ENCODE measurements at places on chromosomes 5 and 9.
A peak's percentile ranks its signal among the peaks of the same experiment; 100 is the strongest.

DNA sequence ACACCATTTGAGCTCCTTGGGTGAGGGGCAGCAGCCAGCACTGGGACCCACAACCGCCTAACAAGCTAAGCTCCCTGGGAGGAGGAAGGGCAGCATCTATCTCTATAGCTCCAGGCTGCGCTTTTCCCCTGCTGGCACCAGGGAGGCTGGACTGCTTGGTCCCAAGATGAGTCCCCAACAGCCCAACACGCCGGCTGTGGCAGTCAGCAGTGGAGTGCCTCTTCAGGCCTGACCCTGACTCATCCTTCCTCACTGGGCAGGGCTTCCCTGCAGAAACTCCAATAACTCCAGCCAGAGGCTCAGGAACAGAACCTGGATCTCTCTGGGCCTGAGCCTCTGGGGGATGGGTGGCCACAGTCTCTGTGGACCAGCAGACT is 113.7 kb upstream of the ADAMTS16 start:
- DNase-seq: no peak

- DNase-seq: no peak
Observed at GRCh38 chr5:54895816-54896341, 89.5 kb downstream of the ESM1 start.

DNA sequence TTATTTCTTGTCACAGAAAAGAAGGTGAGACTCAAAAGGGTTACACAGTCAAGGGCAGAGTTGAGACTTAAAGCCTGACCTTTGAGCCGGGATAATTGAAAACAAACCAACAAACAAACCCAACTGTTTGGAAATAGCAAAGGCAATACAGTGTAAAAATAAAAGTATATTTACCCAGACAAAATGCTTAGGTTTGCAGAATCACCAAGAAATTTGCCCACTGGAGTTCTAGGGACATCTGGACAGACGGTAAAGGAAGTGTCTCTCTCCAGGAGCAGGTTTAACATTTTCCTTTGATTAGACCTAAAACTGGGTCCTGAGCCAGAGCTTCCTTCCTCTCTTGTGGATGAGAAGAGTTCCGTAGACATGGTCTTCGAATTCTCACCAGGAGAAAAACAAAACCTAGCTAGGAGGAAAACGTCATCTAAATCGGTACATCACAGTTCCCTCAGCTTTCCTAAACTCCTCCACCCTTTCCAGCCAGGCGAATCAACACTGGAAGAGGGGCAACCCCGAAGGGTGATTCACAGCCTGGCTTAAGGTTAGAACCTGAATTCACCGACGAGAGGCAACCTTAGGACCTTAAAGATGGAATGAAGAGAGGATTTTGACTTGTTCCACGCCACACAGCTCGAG is 673 bp downstream of the CDC25C start:
- no peak for DNase-seq

DNA sequence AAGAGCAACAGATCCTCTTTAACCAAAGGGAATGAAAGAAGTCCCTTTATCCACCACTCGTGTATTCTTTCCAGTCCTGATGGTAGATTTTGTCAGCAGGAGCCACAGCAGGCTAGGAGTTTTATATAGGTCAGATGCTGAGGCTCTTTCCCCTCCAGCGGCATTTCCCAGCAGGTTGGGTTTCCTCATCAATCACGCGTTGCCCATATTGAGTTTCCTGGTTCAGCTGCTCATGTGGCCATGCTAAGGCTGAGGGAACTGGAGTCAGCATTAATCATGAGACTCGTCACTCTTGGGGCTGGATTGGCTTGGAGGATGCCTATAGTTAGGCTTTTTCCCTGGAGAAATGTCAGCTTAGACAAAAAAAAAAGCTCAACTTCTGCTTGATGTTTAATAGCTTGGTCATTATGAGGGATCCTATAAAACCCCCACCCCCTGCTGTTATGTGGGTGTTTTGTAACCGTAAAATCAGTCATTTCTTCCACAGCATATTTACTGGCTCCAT is 193.4 kb upstream of the GAS1 start:
- DNase-seq: no peak

DNA sequence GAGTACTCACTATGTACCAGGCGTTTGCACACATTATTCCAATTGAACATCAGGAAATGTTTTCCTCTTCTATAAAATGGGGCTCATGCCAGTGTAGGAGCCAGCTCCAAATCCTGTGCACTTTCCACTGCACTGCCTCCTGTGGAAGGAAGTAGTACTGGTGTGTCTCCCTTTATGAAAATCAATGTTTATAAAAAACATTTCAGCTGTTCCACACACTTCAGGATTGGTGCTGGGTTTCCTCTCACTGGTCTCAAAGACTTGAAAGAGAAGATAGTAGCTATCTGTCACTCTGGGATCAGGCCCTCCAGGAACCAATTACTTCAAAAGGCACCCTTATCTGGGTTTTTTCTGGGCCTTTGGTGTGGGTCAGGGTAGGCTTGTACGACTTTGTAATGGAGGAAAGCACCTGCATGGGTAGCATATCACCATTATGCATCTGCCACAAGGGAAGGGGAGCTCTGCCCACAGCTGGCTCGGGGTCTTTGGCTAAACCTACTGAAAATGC is 32.5 kb downstream of the RAB14 start:
- DNase-seq: no peak

DNA sequence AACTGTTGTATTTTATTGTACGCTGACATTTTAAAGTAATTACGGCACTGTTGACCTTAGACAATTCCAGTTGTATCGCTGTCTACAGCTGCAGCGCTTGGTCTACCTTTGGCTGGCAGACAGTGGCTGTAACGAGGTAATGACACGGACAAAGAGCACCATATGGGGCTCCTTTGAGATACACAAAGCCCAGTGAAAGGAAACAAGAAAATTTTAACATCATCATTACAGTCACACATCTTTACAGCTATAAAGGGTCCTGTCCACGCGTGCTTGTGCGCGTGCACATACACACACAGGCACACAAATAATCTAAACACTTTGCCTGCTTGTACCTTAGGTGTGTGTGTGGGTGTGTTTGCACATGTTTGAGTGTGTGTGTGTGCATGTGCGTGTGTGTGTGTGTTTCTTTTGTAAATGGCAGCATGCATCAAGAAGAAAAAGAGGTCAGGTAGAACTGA is 946.0 kb downstream of the NR2F1-AS1 start:
- DNase-seq: no peak

- no peak for DNase-seq
Observed at GRCh38 chr5:153551537-153552079, 61.1 kb downstream of the GRIA1 start.

DNA sequence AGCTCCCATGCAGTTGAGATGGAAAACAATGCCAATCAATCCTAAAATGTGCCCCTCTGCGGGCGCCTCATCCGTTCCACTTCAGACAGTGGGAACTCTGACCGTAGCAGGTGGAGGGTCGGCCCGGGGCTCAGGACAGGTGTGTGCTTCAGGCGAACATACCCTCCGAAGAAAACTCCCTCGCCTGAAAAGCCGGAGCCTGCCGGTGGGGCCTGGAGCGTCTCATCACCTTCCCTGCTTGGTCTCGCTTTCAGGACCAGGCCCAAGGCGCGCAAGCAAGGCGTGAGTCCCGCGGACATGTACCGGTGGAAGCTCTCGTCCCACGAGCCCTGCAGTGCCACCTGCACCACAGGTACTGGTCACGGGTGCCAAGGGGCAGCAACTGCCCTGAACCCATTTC is 26.4 kb downstream of the ADAMTSL2 start:
- no peak for DNase-seq

- DNase-seq: no peak
Observed at GRCh38 chr5:51882647-51883046, 499.4 kb downstream of the ISL1 start.

- DNase-seq: no peak
Observed at GRCh38 chr5:172110260-172110815, 77.7 kb downstream of the STK10 start.

DNA sequence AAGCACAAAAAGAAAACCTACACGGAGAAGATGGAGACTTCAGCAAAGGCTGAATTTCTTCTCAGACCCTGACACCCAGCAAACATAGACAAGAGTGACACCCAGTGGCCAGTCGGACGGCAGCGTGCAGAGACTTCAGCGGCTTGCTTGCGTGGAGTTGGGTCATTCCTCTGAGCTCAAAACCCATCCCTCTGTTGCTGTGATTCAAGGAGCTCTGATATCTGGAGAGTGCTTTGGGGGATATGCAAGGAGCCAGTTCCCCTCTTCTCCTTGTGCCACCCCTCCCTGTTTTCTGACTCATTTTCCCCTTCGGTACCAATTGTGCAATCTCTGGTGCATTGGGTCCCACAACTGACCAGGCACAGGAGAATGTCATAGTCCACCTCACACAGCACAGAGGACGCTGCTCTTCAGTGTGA is 27.5 kb downstream of the SH3TC2 start:
- DNase-seq: peak; percentile 37

- no peak for DNase-seq
Observed at GRCh38 chr5:142871363-142872193, 101.4 kb downstream of the ARHGAP26 start.

DNA sequence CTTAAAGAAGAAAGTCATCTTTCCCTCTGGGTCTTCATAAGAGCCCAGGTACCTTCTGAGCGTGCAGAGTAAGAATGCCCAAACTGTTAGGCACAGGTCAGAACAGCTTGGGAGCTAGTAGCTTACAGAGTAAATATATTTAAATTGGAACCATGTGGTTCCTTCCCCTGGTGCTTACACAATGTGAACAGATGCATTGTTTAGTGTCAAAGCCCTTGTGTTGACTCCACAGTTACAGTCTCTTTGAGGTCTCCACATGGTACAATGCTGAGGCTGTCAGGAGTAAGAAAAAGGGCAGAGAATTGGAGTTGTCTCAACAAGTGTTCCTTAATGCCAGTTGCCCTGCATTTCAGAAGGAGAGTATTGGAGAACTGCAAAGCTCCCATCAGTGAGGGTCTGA is 188.5 kb downstream of the PAPPA start:
- DNase-seq: no peak

DNA sequence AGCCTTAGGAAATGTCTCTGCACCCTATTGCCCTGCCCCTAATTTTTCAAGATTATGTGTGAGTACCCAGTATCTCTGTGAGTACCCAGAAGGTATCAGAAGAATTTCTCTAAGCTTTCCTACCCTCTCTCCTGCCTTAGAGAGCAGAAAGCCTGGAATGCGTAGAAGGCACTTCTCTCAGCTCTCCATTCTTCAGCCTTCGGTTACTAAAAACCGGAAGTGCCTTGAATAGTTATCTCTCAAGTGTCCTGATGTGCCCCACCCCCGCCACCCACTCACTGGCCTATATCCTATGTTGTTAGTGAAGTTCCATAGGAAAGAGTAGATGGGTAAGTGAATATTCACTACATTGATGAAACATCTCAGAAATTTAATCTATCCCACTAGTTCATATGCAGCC is 210.7 kb upstream of the CDH10 start:
- no peak for DNase-seq

GRCh38 chr9:86009133-86009532 is 68.2 kb downstream of the NAA35 start:
- DNase-seq: no peak

- no peak for DNase-seq
Observed at GRCh38 chr9:111720174-111720573, 58.8 kb downstream of the GNG10 start.

GRCh38 chr5:172768098-172768572 is 2.9 kb downstream of the DUSP1 start:
- no peak for DNase-seq

DNA sequence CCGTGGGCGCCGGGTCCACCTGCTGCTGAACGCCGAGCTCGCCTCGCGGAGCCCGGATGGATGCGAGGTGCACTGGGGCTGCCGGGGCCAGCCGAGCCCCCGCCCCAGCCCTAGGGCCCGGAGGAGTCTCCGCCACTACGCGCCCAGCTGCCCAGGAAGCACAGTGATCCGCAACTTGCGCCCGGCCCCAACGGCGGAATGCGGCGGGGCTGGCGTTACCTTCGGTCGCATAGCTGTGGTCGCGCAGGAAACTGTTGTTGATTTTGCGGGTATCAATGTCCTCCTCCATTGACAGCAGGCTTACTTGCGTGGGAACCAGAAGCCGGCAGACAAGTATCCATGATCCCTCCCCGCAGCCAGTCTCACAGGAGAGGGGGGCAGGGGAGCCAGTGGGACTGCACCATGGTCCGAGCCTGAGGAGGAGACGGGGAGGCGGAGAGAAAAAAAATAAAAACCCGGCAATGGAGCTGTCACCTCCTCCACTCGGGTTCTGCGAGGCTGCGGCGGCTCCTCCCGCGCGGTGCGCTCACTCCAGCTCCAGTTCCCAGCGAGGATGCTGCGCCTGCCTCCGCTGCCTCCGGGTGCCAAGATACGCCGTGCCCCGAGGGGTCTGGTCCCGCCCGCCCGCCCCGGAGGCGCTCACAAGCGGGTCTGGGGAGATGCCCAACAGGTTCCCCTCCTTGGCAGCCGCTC is 628 bp downstream of the PPP2R2B start:
- no peak for DNase-seq

- DNase-seq: no peak
Observed at GRCh38 chr5:34923694-34924461, 5.5 kb upstream of the DNAJC21 start.

DNA sequence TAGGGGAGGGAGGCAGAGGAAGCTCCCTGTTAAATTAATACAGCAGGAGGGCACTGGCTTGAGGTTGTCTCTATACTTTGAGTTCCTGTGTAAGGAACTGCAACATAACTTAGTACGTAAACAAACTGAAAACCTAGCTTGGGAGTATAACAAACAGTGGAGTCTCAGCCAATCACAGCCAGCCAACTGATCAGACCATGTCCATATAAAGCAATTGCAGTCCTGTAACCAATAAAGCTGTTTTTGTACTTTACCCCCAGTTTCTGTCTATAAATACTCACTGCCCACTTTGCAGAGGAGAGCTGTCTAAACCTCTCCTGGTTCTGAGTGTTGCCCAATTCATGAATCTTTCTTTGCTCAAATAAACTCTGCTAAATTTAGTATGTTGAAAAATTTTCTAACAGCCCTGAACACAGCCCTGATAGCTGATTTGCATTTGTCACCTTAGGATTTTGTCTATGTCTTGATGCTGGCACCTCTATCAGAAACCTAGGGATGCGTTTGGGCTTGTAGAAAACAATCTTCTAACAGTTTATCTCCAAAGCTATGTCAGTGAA is 39.9 kb downstream of the GDNF start:
- DNase-seq: no peak

DNA sequence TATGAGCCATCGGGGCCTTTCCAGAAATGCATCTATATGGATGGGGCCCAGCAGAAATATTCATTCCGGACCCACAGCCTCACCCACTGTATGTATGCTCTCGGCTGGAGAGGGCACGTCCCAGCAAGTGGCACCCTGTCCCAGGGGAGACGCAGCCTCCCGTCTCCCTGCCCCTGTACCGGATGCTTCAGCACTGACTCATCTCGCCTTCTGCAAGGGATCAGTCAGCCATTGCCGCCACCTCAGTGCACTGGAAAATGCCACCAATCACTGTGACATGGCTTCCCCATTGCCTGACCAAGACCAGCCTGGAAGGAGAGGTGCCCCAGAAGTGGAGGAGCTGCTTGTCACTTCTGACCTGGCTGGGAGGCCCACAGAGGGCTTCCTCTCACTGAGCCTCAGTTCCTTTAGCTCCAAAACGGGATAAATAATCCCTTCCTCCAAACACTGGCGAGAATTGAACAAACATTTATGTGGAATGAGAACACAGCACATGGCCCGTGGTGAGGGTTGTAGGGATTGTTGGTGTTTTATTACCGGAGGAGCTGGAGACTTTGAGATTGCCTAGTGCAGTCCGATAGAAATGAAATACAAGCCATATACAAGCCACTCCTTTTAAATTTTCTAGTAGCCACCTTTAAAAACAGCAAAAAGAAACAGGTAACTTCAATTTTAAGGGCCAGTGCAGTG is 43.9 kb upstream of the ORM1 start:
- DNase-seq: no peak

All from stimulated activated CD4-positive, alpha-beta T cell treated with anti-CD3 and anti-CD28 coated beads, TNF-alpha, amount 100 ng/mL, for 1 hour (primary cell).